NCI-H524 treated with DMSO at 0.1 percent for 48 hours (cell line): ENCODE measurements at places on chromosomes 3 and 15.

GRCh38 chr3:122989856-122990575 is 37.5 kb downstream of the SEMA5B start:
- DNase-seq = no peak

GRCh38 chr15:91101608-91101920 is 1.5 kb downstream of the SV2B start:
- DNase-seq = no peak

- DNase-seq = no peak
Observed at GRCh38 chr3:31704591-31705179, 172.0 kb downstream of the STT3B start.

- no peak for DNase-seq
Observed at GRCh38 chr3:128210711-128211110, 57.4 kb downstream of the EEFSEC start.
